Body of pancreas (tissue), 4 donors: ENCODE measurements at places on chromosomes 3 and 15. TPM values are rescaled to one million over a fixed set of nuclear protein-coding genes. Genes with fewer than 3 reads are reported as not detected.

GRCh38 chr3:30875505-30875904, 19.0 kb downstream of the GADL1 start:
- no peak for DNase-seq

DNA sequence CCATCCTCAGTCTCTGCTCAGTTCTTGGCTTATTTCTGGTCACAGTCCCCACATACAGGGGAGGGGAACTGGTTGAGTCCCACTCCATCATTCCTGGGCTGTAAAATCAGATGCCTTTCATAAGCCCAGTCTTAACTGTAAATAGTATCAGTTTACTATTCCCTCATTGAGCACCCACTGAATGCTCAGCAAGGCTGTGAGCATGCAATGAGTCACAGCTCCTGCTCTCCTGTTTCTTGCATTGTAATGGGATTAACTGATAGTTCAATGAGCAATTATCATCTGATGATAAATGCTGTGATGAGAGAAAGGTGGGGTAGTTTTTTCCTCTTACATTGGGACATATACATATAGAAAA, 113.6 kb upstream of the TPM1 start:
- no peak for DNase-seq

GRCh38 chr15:29612096-29612495, 210.2 kb downstream of the TJP1 start:
- no peak for DNase-seq

SLC9C1 gene
- not detected for total RNA-seq

KLHL6 gene
- total RNA-seq: 1.6 TPM

NOX5 gene
- not detected for total RNA-seq

DNA sequence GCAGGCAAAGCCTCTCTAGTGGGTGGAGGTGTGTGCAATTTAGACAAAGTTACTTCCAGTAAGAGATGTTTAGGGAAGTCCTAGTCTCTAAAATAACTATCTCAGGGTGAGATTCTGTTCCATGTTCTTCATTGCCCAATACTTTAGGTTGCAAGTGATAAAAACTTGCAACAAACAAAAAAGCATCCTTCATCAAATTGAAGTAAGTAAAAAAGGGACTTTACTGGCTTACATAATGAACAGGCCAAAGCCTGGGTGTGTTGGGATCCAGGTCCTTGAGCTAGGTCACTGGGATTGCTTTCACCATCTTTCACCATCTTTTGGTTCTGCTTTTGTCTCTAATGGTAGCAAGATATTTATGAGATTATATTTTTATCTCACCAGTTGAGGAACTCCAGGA, 38.3 kb downstream of the CX3CR1 start:
- DNase-seq: no peak

ROBO1 gene
- 9.9 TPM for total RNA-seq

- DNase-seq: no peak
Measured at GRCh38 chr3:29521293-29521692, 240.4 kb downstream of the RBMS3 start.
